ENCODE measurements at places on chromosomes 4 and X.

DNA sequence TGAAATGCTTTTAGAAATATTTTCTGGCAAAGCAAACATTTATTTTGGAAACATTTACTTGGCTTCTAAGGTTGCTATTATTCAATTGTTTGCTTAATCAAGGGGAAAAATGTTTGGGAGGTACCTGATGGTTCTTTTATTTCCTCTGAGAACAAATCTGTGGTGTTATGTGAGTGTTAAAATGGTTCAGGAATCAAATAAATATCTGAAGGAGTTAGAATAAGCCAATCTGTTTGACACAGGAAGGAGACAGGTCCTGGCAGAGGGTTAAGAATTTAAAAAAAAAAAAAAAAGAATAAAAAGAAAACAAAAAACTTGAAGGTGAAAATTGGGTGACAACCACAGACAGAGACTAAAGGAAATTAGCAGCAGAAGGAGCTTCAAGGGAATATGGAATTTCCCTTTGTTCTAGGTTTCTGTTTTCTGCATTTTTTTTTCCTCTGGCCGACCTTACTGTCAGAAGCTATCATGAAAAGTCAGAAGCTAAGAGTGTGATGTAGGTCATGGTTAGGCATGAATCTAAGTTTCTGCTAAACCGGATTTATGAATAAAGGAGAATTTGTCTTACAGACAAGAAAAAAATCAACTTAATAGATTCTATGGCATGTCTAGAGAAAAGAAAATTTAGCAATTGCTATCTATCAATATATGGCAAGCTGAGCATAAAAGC, 78.6 kb upstream of the PNPLA4 start:
- DNase-seq: no peak

- no peak for DNase-seq
Observed at GRCh38 chr4:10024303-10024702, 3.0 kb upstream of the SLC2A9 start.

DNA sequence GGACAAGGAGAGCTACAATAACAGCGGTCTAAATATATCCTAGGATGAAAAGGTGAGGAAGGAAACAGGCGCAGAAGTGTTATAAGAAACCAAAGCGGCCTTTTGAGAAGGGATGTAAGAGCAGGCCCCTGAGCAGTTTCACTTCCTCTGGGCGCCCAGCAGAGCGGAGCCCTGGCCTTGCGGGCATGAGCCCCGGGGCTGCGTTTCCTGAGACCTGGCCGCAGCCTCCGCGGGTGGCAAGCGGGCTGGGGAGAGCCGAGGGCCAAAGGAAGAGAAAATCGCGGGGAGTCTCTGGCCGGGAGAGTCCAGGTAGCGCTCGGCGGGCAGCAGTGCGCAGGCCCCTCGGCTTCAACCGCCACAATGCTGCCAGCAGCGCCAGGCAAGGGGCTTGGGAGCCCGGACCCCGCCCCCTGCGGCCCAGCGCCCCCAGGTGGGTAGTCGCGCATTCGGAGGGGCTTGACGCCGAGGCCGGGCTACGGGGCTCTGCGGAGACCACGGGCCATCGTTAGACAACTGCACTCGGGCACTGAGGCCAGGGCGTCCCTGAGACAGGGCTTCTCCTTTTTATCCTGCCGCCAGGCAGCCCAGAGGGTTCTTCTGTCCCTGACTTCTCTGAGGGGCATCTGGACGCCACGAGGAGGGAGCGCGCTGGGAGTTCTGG, at the start of gene BANK1:
Gene BANK1 (plus strand): TSS at position 210 of the 661 bp plus-strand sequence. CDS start 151 bp downstream, at position 361.
- no peak for DNase-seq

DNA sequence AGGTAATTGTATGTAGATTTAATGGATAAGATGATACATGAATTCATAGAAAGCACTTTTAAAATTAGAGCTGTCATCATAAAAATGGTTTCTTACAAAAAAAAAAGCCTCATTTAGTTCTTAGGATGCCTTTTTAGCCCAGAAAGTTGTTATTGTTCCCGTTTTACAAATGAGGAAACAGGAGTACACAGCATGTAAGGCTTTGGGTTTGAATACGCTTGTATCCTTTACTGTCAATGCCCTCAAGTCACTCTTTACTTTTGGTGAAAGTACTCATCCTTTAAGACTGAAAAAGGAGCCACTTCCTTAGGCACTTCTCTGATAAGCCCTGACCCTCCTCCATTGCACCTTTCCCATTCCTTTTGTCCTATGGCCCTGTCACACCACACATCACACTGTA, 4.9 kb downstream of the EREG start:
- no peak for DNase-seq

- no peak for DNase-seq
Observed at GRCh38 chrX:115018944-115019343, 1.5 kb upstream of the IL13RA2 start.

- no peak for DNase-seq
Observed at GRCh38 chr4:37197899-37198298, 46.6 kb upstream of the NWD2 start.

- DNase-seq: no peak
Observed at GRCh38 chr4:84938316-84938715, 28.2 kb downstream of the WDFY3 start.

DNA sequence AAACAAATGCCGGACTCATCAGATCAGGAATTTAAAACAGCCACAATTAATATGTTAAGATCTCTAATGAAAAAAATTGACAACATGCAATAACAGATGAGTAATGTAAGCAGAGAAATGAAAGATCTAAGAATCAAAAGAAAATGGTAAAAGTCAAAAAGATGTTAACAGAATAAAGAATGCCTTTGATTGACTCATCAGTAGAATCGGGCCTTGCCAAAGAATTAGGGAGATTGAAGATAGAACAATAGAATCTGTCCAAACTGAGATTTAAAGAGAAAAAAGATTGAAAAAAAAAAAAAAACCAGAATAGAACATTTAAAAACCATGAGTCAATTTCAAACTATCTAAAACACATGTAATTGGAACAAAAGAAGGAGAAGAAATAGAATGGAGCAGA, 25.9 kb upstream of the GUCY1A1 start:
- no peak for DNase-seq

DNA sequence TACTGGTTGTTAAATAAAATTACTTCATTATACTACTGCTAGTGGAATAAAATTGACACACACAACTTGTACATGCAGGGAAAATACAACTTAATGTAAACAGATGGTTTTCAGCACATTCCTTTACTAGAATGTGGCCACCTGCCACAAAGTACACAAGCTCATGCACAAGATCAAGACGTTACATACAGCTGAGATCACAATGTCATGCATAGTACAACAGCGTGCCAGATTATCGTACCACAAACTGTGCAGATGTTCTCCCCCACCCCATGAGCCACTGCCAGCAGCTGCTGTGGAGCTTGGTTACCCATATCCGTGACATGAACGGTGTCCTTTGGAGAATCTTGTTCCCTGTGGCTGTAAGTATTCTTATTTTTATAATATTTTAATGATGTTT, 27.7 kb downstream of the FBXO8 start:
- no peak for DNase-seq

- DNase-seq: no peak
Observed at GRCh38 chr4:73918058-73918457, 48.9 kb downstream of the CXCL1 start.

DNA sequence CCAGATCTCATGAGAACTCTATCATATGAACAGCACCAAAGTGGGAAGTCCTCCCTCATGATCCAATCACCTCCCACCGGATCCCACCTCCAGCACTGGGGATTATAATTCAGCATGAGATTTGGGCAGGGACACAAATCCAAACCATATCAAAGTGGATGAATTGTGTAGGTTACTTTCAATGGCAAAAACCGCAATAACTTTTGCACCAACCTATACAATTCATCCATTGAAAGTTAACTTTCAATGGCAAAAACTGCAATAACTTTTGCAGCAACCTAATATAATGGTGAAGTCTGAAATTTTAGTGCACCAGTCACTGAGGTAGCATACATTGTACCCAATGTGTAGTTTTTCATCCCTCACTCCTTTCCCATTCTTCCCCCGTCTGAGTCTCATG, 16.6 kb downstream of the STK32B start:
- DNase-seq: no peak

DNA sequence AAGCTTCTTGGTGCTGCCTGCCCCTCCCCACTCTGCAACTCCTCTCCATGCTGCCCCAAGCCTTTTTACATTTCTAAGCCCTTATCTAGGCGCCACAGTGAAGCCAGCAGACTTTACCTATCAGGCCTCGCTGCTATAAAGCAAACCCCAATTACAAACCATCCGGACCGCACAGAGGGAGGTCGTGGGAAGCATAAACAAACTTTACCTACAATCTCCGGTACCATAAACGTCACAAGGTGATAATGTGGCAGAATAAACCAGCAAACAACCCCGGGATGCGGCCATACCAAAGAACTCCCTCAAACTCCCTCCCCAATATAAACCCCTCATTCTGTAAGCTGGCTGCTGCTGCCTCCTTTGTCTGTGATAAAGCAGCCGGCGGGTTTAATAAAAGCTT, 54.0 kb upstream of the ZCCHC13 start:
- DNase-seq: no peak

- DNase-seq: no peak
Observed at GRCh38 chr4:38674258-38675144, 10.5 kb downstream of the KLF3 start.

GRCh38 chrX:67613366-67613765, 69.5 kb downstream of the AR start:
- DNase-seq: no peak

All from NCI-H187 (cell line).